ENCODE measurements at places on chromosomes 12 and 14.
A peak's percentile ranks its signal among the peaks of the same experiment; 100 is the strongest.

GRCh38 chr14:78764645-78765044, 594.5 kb downstream of the NRXN3 start:
- no peak for DNase-seq

DNA sequence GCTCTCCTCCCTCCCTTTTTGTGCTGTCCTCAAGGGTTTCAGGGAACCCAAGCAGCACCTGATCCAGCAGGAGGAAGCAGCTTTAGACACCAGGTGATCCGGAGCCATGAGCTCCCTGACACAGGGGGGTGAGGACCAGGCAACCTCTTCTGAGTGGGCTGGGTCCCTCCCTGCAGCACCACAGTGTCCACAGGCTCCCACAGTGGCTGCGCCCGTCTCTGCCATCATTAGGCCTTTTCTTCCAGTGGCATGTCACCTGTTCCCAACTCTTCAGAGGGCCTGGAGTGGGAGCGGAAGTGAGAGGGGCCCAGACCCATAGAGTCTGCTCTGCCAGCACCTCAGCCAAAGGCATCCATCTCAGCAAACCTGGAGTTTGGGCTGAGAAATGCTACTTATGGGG, 421 bp upstream of the KRT76 start:
- no peak for DNase-seq

GRCh38 chr14:89391123-89391522, 25.9 kb downstream of the FOXN3 start:
- DNase-seq, result no peak

GRCh38 chr14:61525293-61526011, 169.9 kb upstream of the HIF1A start:
- DNase-seq, result peak; percentile 40

GRCh38 chr14:37585101-37585511, 9.9 kb downstream of the FOXA1 start:
- DNase-seq, result no peak

- DNase-seq, result no peak
These were observed 42.9 kb upstream of the CAPRIN2 start for GRCh38 chr12:30797689-30798088.

DNA sequence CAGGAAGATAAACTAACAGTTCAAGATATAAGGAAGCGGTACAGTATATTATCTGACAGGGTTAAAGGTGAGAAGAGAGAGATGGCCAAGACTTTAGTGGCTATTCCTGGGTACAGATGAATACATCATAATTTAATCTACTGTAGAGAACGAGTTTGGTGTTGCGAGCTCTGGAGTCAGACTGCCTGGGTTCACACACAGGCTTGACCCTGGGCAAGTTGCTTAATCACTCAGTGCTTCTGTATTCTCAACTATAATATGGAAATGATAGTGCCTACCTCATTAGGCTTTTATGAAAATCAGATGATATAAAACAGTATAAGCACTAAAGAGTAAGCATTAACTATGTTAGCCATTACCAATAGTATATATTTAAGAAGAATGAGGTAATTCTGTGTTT, 3.5 kb downstream of the PPM1H start:
- no peak for DNase-seq

DNA sequence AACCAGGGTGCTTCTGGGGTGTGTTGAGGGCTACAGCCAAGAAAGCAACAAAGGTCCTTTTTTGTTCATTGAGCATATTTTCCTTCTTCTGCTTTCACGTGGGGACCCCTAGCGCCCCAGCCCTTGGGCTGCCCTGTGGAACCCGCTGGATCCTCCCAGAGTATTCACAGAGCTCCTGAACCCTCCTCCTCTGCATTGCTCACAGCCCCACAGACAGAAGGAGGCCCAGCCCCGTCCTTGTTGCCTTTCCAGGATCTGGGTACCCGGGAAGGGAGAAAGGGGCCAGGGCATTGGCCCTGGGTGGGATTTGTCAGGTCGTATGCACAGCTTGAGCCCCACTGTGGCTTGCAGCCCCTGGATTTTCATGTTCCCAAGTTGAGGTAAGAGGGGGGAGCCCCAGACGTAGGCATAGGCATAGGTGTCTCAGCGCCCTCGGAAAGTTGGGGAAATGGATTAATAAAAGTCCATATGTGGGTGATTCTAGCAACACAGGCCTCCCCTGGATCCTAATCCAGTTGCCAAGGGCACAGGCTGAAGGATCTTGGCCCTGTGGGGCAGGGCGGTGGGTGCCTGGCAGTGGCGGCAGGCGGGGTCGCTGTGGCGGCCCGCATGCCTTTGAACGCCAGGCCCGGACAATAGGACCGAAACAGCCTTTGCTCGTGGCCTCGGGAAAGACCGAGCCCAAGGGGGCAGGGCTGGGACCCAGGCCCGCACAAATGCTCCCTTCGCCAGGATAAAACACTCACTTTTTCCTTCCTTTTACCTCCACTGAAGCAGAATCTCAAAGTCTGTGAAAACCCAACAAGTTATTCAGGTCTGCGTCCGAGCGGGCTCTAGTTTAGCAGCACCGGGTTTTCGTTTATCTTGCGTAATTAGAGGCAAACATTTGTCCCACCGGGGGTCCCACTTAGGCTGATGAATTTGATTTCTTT, 3.0 kb upstream of the HOXC10 start:
- DNase-seq, result no peak

DNA sequence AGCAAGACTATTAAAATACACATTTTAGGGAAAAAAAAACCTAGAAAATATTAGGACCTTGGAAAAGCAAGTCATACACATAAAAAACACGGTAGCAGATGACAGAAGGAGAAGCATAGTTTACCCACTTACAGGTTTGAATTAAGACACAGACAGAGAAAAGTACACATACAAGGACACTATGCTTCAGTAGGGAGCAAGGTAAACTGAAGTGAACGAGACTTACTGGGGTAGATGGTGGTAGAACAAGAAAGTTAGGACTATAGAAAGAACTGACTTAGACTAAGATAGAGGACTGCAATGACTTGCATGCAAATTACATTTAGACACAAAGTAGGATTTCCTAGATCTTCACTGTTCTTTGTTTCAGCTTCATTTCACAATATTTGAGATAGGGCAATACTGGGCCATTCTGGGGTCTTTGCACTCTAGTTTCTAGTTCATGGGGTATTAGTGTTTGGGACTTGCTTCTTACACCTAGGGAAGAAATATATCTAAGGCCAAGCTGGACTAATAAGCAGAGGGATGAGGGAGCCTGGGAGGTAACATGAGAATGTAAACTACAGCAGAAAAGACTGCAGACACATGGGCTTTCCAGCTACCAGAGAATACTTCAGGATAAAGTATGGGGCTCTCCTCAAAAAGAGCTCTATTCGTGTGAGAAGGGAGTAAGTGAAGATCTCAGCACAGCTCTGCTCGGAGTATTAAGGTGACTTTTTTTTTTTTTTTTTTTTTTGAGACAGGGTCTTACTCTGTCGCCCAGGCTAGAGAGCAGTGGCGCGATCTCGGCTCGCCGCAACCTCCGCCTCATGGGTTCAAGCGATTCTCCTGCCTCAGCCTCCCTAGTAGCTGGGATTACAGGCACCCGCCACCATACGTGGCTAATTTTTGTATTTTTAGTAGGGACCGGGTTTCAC, 27.7 kb upstream of the STAC3 start:
- no peak for DNase-seq

GRCh38 chr14:74574090-74574433, 38.0 kb downstream of the LTBP2 start:
- no peak for DNase-seq

DNA sequence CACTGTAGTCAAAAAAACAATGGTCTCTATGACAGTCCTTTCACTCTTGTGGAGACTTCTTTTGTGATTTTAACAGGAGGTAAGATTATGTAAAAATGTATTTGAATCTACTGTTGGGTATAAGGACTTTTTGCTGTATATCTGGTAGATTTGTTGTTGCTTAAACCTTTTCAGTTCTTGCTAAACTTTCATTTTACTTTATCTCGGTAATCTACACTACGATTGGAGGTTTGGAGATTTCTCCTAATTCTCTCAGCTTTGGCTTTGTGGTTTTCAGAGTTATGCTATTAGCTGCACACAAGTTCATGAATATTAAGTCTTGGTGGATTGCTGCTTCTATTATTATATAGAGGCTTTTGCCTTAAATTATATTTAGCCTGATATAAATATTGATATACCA, 116.6 kb upstream of the HIF1A start:
- no peak for DNase-seq

DNA sequence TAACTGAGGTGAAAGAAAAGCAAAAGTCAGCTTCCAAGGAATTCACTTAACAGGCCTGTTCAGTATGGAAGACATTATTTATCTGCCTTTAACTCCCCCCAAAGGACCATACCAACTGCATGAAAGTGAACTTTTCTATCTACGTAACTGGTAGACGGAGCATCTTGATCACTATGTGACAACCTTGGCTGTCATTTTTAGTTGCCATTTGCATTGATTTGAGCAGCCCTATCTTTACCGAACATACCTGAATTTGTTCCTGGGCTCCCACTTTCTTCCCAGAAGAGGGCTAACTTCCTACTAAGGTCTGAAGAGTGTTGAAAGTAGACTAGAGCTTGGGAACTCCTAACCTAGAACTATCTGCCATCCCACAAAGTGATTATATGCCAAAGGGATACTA, 9.4 kb downstream of the SRSF9 start:
- no peak for DNase-seq

- no peak for DNase-seq
These were observed 462 bp downstream of the KNTC1 start for GRCh38 chr12:122527478-122527944.

- DNase-seq, result no peak
These were observed 189.0 kb downstream of the SOX5 start for GRCh38 chr12:23760495-23760894.

GRCh38 chr12:83365317-83365716, 678.6 kb downstream of the TMTC2 start:
- no peak for DNase-seq

- DNase-seq, result no peak
These were observed 41.8 kb upstream of the DCN start for GRCh38 chr12:91224401-91224800.

- DNase-seq, result no peak
These were observed 375.3 kb downstream of the C12orf75 start for GRCh38 chr12:105705765-105706164.

DNA sequence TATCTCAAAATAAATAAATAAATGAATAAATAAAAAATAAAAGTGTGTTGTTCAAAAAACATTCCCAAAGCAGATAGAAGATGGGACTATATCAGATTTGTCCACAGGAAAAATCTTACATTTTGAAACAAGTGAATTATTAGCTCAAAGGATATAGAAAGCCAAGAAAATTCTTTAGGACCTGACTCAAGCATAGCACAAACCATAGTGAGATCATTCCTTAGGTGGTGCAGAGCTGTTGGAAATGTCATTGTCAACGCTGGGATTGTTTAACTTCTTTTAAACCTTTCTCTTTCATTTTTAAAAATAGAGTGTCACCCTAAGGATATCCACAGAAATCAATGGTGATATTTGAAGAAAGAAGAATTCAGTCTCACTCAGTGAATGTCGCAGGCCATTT, 43.5 kb downstream of the DRAM1 start:
- no peak for DNase-seq
